Astrocyte of the spinal cord (primary cell): ENCODE measurements at places on chromosomes 16 and 17.
A peak's percentile ranks its signal among the peaks of the same experiment; 100 is the strongest.

DNA sequence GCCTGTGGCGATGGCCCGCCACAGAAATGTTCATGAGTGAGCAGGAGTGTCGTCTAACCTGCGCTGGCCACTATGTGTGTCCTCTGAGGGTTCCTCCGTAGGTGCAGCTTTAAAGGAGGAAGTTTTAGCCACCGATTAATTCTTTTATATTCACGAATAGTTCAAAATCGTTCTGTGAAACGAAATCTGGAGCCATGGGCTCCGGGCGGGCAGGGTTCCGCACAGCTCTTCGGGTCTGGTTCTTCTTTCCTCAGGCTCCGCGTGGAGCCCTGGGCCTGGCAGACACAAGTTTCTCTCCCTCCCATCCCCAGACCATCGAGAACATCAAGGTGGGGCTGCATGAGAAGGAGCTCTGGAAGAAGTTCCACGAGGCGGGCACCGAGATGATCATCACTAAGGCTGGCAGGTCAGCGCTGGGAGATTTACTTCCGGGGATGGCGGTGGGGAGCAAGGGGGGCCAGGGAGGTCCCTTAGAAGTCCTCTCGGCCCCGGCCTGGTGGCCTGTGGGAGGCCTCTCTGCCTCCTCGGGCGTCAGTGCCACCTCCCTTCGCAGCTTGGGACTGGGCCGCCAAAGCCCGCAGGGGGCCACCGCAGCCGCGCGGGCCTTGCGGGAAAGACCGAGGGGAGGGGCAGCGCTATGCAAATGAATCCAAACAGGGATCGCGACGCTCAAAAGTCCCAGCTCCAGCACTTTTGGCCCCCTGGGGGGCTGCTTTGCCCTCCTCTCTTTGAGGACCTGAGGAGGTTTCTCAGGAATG lies 5.2 kb downstream of the TBX4 start:
- DNase-seq: no peak

GRCh38 chr16:80231888-80232287 lies 308.9 kb upstream of the DYNLRB2 start:
- DNase-seq: peak; percentile 90

GRCh38 chr16:87047221-87048037 lies 269.8 kb downstream of the C16orf95 start:
- DNase-seq: no peak

DNA sequence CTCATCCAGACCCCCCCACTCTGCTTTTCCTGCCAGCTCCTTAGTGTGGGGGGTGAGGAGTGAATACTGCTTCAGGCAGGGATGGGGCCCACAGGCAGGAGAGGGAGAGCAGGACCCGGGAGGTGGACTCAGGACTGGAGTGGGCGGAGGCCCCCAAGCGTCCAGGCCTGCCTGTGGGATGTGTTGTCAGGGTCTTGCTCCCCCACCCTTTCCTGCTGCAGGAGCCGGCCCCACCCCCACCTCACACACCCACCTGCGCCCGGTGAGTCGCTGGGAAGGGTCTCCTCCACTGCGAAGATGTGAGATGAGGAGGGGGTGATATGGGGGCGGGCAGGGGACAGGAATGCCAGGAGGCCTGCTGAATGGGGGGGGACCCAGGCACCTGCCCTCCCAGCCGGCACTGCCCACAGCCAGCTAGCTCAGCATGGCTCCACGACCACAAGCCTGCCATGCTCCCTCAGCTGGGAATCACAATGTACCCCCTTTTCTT lies 1.1 kb downstream of the FAM171A2 start:
- no peak for DNase-seq

GRCh38 chr17:49915670-49916069 lies 53.3 kb upstream of the DLX4 start:
- DNase-seq: no peak

DNA sequence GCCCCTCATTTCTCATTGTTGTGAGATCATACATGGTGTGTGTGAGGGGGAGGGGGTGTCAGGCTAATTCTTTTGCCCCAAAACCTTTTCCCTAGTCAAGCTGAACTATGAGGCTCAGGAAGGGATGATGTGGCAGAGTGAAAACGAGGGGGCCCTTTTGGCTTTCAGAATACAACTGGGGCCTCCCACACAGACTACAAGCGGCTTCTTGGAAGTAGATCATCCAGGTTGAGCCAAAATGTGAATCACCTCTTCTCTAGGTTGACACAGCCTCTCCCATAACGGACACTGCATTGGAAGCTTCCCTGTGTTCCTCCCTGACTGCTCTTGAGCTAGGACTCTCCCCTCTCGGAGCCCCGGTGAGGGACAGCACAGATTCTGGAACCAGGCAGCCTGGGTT lies 2.3 kb upstream of the ALKBH5 start:
- DNase-seq: no peak

- DNase-seq: no peak
These were observed 15.2 kb downstream of the ACE start for GRCh38 chr17:63491977-63492618.

DNA sequence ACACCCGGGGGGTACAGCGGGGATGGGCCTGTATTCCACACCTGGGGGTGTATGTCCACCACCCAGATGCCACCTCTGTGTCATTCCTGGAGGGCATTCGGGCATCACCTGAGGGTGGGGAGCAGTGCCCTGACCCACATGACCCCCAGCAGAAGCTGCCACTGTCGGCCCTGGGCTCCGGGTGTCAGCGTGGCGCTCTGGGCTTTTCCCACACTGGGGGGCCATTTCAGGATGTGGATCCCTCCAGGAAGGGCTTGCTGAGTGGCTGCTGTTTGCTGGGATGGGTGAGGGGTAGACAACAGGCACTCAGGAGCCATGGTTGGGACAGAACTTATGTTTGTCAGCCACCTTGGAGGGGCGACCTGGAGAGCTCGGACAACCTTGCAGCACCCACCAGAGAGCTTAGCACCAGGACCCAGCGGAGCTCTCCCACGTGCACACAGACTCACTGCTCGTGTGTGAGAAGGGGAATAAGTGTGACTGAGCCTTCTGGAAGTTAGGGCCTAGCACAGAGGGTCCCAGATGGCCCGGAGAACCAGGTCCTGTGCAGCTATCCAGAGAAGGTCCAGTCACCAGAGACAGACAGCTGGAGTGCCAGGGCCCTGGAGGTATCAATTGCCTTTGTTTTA lies 102.7 kb downstream of the METRNL start:
- no peak for DNase-seq

DNA sequence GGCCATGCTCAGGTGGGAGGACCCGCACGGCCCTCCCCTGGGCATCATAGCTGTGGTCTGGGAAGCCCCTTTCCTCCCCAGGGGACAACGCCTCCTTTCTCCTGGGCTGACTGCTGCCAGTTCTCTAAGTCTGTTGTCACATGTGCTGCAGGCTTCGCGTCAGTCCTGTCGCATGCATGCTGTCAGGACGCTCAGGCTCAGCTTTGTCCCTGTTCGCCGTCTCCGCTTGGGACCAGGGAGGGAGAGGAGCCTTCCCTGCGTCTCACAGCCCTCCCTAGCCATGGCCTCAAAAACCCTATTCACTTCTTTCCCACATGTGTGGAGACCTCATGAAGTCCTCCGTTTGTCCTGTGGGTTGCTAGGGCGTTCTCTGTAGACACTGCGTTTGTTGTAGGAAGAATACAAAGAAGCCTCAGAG lies 21.4 kb downstream of the LDHD start:
- DNase-seq: no peak

DNA sequence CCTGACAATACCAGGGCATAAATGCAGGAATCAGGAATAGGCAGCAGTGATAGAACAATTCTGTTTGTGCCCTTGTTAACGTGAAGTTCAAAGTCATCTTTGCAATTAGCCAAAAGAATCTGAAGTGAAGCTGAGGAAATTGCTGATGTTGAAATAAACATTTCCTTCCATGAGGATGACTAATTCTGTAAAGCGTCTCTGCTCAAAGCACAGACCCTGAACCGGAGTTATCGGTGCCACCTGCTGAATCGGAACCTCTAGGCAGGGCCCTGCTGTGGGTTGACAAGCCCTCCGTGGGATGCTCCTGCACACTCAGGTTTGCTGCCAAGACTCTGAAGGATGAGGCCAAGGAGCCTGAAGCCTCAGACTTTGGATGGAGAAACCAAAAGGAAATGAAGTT lies 37.0 kb upstream of the CDH1 start:
- no peak for DNase-seq

DNA sequence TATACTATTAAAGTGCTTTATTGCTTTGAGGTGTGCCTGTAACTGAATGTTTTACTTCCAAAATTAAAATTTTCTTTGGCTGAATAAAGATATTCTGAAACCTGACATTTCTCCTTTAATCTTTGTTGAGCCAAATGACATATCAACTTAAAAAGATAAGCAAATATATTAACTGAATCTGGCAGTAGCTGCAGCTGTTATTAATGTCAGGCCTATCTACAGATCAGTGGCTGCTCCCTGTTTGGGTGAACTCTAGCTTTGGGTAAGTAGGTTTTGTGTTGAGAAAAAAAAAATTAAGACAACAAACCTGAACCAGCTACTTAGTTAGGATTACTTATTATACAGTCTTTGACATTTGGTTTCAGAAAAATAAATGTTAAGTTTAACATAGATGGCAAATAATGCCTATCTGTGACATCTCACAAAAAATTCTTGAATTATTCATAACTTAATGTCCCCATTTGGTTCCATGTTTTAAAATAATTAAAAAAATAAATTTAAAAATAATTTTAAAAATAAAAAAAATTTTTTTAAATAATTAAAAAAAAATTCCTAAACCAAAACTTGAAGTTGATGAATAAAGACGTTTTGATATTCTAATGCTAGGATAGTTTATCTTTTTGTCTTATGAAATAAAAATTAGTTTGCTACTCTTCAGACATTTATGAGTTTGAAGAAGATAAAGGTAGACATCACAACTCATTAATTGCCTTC lies 19.8 kb downstream of the CPD start:
- no peak for DNase-seq

DNA sequence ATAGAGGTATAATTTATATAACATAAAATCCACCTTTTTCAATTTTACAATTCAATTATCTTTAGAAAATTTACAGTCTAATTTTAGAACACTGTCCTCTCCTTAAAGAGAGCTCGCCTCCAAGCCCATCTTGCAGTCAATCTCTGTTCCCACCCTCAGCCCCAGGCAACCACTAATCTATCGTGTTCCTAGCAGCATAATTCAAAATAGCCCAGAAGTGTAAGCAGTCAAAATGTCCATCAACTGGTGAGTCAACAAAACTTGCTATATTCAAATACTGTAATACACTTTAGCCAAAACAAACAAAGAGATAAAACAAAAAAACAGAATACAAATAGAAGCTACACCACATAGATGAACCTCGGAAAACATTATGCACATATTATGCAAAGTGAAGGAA lies 1006.8 kb upstream of the EEF2KMT start:
- no peak for DNase-seq

- no peak for DNase-seq
These were observed 878 bp downstream of the TRIM72 start for GRCh38 chr16:31214708-31215286.

DNA sequence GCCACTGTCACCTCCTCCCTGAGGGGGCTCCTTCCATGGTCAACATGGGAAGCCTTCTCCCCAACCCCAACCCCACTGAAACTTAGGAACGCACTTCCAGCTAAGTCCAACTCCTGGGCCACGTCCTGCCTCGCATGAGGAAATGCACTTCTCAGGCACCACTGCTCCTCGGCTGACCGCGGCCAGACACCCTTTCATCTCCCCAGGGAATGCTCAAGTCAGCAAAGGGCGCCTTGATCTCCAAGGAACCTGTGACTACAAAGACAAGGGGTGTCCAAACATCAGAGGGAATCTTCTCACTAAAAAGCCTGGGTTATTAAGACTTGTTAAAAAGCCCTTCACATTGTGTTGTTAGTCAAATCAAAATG lies 124.9 kb upstream of the HSBP1 start:
- DNase-seq: no peak

DNA sequence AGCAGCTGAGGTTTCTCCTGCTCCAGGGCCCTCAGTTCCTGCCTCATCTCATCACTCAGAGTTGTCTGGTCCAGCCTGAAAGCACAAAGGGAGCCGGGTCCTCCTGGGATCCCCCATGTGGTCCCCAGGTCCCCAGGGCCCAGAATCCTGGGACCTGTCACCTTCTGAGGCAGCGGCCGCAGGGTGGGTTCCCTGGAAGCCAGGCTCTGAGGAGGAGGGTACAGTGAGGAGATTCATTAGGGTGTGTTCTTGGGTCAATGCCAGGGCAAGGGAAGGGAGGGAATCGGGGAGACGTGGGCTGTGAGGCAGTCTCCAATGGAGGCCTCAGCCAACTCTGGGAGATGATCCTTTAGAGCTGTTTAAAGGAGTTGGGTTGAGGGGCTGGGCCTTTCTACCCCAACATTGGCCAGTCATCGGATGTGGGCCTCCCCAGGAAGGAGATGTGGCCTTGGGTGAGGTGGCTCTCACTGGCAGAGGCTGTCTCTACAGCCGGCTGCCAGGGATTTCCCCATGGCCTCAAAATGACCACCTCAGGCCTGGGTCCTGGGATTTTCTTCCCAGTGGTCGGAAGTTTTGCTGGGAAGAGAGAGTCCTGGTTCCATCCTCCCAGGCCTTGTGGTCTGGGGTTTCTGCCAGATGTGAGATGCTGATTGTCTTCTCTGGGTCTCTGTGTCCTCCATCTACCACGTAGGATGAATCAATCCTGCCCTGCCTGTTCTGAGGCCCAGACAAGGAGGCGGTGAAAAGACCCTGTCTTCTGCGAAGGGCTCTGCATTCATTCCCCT lies 47.3 kb downstream of the NLRP1 start:
- peak; percentile 32 for DNase-seq

GRCh38 chr17:6047966-6048365 lies 22.2 kb upstream of the WSCD1 start:
- peak; percentile 67 for DNase-seq

GRCh38 chr17:48613862-48614694 lies 1.0 kb downstream of the HOXB8 start:
- DNase-seq: peak; percentile 44

DNA sequence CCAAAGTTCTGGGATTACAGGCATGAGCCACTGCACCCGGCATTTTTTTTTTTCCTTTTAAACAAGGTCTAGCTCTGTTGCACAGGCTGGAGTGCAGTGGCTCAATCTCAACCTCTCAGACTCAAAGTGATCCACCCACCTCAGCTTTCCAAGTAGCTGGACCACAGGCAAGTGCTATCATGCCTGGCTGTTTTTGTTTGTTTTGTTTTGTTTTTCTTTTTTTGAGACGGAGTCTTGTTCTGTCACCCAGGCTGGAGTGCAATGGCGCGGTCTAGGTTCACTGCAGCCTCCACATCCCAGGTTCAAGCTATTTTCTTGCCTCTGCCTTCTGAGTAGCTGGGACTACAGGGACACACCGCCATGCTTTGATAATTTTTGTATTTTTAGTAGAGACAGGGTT lies 19.1 kb upstream of the ZC3H7A start:
- DNase-seq: no peak

DNA sequence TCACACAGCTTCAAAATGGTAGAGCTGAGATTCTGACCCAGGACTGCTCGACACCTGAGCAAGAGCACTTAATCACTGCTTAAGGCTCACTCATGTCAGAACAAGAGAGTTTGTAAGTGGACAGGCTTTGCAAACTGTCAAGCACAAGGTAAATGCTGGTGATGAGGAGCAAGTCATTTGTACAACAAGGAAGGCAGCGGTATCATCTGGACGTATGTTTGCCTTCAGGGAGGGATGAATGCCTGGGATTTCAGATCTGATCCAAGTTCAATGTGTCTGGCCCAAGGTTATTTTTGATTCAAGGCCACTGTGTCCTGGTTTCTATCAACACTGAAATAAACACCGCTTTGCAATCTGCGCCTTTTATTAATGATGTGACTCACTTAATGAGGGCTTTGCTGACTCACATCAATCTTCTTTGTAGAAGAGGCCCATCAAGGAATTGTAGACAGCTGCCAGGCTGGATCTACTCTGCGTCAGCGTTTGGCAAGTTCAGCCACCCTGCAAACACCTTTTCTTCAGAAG lies 174.4 kb upstream of the HS3ST3A1 start:
- DNase-seq: no peak
